Astrocyte of the spinal cord (primary cell): ENCODE measurements at places on chromosomes 1 and 21.

GRCh38 chr21:14864211-14865021 is 200.4 kb downstream of the NRIP1 start:
- peak; percentile 79 for DNase-seq

- no peak for DNase-seq
Observed at GRCh38 chr1:55962472-55962871, 616.9 kb downstream of the PLPP3 start.

GRCh38 chr1:34885405-34886247 is 26.1 kb upstream of the SMIM12 start:
- peak; percentile 3 for DNase-seq

DNA sequence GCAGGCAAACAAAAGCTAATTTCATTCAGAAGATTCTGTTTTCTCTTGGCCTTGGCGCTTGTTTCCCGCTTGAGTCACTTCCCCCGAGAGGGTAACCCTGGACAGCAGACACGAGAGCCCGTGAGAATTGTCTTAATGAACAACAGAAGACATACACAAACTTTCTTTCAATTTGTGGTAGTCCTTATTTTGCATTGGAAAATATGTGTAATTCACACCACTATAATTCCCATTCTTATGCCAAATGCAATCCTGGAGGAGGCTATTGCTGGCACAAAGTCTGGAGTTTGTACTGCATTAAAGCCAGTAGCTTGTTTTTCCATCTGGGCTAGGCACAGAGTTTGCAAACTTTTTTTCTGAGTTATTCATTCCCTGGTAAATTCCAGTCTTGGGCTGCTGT is 109.8 kb upstream of the IVNS1ABP start:
- peak; percentile 29 for DNase-seq

- no peak for DNase-seq
Observed at GRCh38 chr1:209673631-209674417, 1.4 kb upstream of the G0S2 start.

GRCh38 chr1:18253093-18253492 is 145.5 kb downstream of the IGSF21 start:
- no peak for DNase-seq

- no peak for DNase-seq
Observed at GRCh38 chr1:94329276-94329675, 88.9 kb upstream of the ABCD3 start.

- DNase-seq, result no peak
Observed at GRCh38 chr1:239993366-239993765, 98.3 kb upstream of the FMN2 start.

- DNase-seq, result no peak
Observed at GRCh38 chr1:203944651-203945404, 83.4 kb downstream of the SNRPE start.

DNA sequence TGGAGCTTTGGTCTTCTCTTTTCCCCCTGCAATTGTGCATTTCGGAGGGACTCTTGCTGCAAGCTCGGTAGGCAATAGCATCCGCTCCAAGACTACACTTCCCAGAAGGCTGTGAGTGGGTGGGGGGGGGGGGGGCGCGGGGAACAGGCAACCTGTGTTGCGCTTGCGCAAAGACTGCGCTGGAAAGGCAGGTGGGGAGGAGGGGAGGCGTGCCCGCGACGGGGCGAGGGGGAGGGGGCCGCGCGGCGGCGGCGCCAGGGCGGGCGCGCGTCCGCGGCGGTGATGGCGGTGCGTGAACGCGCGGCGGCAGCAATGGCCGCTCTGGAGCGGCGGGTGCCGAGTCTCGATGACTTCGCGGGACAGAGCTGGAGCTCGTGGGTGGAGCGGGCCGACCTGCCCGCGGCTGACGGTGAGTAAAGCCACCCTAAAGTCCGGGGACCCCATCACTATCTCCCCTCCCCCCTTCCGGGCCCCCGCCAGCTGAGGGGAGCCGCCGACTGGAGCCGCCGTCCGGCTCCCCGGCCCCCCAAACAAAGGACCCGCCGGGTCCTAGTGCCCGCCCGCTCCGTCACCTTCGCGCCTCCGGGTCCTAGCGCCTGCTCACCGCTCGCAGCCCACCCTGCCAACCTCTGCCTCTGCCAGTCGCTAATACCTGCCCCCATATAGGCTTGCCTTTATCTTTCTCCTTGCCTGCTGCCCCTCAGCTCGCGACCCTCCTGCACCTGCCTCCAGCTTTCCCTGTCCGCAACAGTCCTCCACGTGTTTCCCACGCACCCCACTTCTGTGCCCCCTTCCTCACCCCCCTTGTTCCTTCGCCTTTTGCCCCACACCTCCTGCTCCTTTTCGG is at the start of gene ATXN7L2:
Gene ATXN7L2 (plus strand): TSS at position 234 of the 847 bp plus-strand sequence. CDS start 49 bp downstream, at position 283.
- peak; percentile 92 for DNase-seq

GRCh38 chr1:56188221-56188620 is 391.1 kb downstream of the PLPP3 start:
- no peak for DNase-seq

- DNase-seq, result peak; percentile 83
Observed at GRCh38 chr1:6743189-6744101, 41.8 kb upstream of the CAMTA1 start.

GRCh38 chr1:176244851-176245250 is 37.8 kb upstream of the COP1 start:
- no peak for DNase-seq

GRCh38 chr1:17550729-17551584 is 11.5 kb downstream of the ARHGEF10L start:
- DNase-seq, result no peak

- DNase-seq, result no peak
Observed at GRCh38 chr21:44712203-44713028, 1.0 kb upstream of the TSPEAR start.

GRCh38 chr1:28441674-28442073 is 64.2 kb upstream of the RCC1 start:
- no peak for DNase-seq

DNA sequence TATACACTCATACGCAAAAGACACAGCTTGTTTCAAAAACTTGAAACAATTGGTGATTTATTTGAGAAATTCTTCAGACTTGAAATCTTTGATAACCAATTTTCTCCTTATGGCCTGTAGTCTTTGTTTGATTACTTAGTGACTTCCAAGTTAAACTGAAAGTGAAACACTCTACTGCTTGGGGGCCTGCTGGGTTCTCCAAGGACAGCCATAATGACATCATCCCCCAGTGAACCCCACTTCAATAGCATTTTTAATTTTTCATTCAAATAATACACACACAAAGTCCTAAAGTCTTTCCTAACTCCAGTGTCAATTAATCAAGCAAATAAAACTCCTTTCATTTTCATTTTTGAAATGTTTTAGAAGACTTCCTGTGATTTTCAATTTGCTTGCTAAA is 59.2 kb downstream of the KRTAP19-8 start:
- DNase-seq, result no peak

- DNase-seq, result peak; percentile 12
Observed at GRCh38 chr1:219302697-219303096, 129.0 kb downstream of the LYPLAL1 start.

DNA sequence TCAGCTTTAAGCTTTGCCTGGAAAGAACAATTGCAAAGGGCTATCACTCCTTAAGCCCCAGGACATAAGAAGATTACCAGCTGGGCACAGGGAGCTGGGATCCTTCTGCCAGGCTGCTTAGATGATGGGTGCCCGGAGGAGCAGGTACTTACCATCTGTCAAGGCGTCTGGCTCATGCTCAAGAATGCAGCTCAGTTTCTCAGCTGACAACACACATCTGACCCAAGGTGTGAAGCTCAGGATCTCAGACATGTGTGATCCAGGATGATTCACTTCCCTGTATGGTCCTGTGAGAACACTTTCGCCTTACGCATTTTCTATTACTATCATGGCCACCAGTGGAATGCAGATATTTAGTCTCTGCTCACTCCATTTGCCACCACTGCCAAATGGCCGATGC is 14.7 kb upstream of the DISC1 start:
- no peak for DNase-seq

DNA sequence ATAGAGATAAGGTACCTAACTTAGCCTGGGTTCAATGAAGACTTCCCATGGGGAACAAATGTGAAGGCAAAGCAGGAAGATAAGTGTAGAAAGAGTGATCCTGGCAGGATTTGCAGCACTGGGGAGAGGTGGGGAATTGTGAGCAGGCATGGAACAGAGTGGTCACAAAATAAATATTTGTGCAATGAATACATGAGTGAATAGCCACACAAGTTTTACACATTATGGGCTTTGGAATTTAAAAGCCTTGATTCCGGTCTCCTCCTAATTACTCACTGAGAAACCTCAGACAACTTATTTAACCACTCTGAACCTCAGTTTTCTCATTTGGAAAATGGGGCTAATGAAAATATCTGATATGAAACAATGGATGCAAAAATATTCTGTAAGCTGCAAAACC is 148.3 kb downstream of the ELAVL4 start:
- DNase-seq, result no peak

DNA sequence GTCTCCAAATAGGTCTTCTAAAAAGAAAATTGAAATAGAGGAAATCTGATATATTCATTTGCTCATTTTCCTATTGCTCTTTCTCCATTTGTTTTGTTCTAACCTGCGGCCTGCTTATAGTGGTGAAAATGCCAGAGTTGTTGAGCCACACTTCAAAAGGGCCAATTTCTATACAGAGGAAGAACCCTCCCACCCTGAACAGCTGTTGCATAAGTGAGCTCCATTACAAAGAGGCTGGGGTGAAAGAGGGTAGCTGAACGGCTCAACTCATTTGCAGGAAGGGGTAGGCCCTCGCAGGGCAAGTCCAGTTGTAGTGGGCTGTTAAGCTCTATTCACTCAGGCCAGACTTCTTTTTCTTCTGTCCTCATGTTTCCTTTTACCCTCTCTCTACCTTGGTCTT is 8.8 kb downstream of the ADCY10 start:
- DNase-seq, result peak; percentile 34

GRCh38 chr1:179817056-179817455 is 60.5 kb downstream of the TOR1AIP2 start:
- DNase-seq, result no peak

GRCh38 chr1:10774615-10775310 is 21.7 kb downstream of the CASZ1 start:
- no peak for DNase-seq

GRCh38 chr1:12170263-12170671 is 3.5 kb downstream of the TNFRSF1B start:
- no peak for DNase-seq

GRCh38 chr1:42422737-42423136 is 33.1 kb downstream of the ZMYND12 start:
- no peak for DNase-seq

DNA sequence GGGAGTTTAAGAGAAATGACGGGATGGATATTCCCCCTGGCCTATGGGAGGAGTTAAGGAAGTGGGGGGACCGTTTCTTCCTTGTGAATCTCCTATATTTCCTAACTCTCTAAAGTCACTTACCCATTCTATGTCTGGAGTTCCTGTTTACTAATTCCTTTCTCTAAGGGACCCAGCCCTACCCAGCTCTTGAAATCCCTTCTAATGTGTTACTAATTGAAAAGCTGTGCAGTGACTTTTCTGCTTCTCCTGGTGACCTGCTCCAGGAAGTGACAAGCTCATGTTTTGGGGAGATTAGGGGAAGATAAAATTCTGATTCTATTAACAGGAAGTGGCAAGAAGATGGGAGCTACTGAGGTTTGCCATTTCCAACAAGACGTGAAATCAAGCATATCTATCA is 4.0 kb upstream of the SAMSN1 start:
- no peak for DNase-seq

DNA sequence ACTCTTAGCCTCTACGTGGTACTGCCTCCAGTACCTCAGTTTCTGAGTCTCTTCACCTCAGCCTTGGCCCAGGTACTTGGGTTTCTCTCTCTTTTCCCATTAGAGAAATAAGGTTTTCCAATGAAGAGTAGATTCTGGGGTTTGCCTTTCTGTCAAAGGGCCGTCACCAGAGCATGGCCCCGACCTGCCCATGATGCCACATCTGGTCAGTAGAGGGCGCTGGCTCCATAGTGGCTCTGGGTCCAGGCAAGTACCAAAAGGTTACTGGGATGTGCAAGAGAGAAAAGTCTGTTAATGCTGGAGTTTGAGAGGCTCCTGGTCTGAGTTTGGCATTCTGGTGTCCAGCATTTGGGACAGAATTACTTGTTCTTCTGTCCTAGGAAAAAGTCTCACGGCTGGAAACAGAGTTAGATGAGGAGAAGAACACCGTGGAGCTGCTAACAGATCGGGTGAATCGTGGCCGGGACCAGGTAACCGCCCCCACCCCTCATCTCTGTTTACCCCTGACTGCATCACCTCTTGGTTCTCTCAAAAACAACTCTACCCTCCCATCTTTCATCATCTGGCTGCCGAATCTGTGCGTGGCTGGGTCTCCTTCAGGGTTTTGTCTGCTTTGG is 5.3 kb upstream of the TUFT1 start:
- peak; percentile 64 for DNase-seq

DNA sequence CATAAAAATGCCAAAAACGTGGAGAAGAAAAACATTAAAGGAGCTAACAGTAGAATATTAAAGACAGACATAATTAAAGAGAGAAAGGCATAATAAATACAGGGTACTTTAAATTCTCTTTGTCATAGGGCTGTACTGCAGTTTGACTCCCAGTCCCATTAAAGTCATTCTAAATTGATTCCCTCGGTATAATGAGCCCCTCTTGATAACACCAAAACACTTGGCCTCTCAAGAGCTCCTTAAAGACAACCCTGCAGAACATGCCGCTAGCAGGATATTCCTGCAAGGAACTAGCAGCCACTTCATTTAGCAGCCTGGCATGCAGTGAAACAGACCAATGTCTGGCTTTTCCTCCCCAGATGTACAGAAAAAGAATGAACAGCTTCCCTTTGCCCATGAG is 273.8 kb upstream of the ESRRG start:
- no peak for DNase-seq

DNA sequence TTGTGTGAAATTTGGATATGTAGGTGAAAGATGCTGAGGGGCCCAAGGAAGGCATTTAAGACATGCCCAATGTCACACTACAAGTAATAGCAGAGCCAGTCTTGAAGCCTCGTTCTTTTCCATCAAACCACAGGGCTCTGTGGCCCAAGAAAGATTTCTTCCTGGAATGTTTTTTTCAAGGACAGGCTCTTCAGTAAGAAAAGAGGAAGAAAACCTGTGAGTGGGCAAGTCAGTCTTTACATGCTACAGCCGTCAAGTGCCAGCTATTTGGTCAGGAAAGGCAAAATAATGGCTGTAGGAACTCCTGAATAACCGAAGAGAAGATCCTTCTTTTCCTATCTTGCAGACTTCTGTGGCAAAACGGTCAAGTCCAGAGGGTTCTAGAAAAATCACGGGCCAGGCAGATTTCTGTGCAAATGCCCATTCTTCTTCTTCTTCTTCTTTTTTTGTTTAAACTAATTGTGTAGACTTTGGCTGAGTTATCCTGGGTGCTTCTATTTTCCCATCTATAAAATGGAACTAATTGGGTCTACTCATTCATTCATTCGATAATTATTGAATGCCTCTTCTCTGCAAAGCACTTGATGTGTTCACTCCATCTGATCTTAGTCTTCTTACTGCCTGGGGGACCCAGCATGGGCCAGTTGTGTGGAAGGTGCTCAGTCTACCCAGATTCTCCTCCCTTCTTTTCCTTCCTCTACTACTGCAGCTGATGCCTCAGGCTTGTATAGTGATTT is 1.9 kb upstream of the ID3 start:
- no peak for DNase-seq

- no peak for DNase-seq
Observed at GRCh38 chr1:37147906-37148305, 113.6 kb upstream of the GRIK3 start.

GRCh38 chr1:26003262-26003661 is 5.4 kb upstream of the PAFAH2 start:
- DNase-seq, result no peak

GRCh38 chr1:104765085-104765484 is 1015.4 kb downstream of the AMY1C start:
- DNase-seq, result no peak
